Stimulated activated CD4-positive, alpha-beta T cell treated with anti-CD3 and anti-CD28 coated beads, Interleukin-2, amount 100 ng/mL, for 48 hours (primary cell): ENCODE measurements at places on chromosomes 2 and 18.

DNA sequence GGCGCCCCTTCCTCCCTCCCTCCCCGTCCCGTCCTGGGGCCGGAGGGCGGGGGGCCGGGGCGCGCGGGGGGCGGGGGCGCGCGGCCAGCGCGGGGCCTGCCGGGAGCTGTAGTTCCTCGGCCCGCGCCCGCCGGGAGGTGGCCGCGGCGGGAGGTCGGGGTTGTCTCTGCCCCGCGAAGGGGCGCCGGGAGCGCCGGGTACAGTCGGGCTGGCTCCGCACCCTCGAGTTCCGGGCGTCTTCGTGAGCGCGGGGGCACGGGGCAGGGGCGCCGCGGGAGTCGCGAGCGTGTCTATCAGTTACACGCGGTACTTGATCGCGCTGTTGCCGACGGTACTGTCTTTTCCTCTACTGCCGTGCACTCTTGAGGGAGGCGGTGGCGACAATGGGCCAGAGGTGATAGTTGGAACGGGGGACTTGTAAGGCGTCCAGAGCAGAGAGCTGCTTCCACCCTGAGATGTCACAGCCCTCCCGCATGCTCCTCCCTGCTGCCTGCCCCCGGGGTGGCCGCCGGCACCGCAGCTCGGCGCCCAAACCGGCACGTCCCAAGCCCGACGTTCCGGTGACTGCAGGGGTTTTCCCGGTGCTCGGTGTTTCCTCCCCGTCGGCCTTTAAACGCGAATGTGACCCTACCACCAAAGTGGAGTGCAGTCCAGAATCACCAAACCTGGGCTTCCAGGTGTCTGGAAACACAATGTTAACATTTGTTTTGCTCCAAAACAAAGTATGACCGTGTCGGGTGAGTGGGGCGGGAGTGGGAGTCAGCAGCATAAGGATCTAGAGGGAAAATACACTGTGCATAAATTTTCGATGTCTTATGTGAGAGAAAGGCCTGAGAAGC is at the start of gene PRKD3:
Gene PRKD3 (minus strand): TSS at position 48 of the 839 bp plus-strand sequence. CDS start 8,309 bp downstream, outside the sequence.
- DNase-seq = peak; percentile 47

GRCh38 chr2:138071720-138072719 is 107.7 kb downstream of the HNMT start:
- DNase-seq = no peak

DNA sequence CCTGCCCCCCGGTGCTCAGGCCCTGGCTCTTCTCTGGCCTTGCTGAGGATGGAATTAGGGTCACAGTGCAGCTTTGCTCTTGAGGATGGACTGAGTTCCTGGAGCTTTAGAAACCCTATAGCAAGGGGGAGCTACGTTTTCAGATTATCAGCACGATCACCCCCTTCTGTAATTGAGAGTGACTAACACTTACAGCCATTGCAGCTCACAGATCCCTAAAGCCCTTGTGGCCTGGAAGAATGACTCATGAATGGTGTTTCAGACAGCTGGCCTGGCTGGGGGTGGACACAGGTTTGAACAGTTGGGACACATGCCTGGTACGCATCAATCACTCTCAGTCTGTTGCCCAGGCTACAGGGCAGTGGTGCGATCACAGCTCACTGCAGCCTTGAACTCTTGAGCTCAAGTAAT is 79.7 kb upstream of the IGFBP5 start:
- DNase-seq = no peak

GRCh38 chr18:78496079-78496478 is 483.5 kb upstream of the SALL3 start:
- no peak for DNase-seq

DNA sequence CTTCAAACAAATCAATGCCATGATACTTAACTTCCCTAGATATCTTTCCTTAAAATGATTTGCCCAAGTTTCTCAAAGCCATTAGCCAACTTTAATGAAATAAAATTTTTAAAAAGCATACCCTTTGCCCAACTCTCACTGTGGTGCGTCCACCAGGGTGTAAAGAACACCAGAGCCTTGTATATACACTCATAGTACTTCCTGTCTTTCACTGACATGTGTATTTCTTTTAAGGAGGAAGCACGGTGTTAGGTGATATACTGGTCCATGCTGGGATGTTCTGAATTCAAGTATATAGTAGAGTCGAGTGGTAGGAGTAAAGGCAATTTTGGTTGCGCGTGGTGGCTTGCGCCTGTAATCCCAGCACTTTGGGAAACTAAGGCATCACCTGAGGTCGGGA is 22.7 kb downstream of the AAK1 start:
- no peak for DNase-seq

DNA sequence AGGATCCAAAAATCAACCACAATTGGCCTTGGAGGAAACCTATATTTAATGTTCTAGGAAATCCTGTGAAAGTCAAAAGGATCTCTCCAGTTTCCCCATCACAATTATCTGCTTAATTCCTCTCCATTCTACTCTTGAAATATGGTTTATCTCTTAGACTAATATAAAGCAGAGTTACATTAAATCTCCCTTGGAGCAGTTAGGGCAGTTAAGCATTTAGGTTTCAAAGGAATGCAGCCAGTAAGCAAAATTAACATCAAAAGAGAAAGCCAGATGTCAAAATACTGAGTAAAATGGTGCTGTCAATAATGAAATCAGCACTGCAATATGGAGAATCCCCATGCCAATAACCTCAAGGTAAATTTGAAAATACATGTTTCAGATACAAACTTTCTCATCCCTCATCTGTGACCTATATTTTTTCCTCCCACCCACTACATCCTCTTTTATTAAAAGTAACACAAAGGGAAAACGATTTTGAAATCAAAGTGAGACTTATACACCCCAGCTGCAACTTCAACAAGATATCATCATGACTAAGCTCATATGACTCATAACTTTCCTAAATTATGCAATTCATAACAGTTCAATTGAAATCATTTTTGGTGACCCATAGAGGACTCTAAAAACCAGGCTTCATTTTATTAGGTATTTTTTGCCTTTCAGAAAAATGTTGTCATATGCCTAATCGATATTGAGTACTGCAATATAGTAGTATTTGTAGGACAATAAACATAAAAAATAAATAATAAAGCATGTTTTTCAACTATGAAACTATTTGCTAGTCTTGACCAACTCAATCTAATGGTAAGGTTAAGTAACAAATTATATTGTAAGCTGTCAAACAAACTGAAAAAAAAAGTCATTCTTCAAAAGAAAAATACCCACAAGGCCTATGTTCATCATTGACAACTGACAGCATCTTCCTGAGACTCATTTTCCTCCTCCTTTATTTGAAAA is 3.1 kb downstream of the ADAM17 start:
- no peak for DNase-seq

DNA sequence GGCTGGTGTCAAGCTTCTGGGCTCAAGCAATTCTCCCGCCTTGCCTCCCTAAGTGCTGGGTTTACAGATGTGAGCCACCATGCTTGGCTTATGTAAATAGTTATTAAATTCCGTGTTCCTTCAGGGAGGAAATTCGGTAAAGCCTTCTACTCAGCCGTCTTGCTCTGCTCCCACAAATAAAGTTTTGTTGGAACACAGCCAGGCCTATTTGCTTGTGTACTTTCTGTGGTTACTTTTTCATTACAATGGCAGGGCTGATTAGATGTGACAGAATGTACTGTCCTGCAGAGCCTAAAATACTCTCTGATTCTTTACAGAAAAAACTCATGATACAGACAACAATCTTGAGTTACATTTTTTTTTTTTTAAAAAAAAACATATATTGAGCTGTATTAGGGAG is 68.8 kb upstream of the TACR1 start:
- no peak for DNase-seq

DNA sequence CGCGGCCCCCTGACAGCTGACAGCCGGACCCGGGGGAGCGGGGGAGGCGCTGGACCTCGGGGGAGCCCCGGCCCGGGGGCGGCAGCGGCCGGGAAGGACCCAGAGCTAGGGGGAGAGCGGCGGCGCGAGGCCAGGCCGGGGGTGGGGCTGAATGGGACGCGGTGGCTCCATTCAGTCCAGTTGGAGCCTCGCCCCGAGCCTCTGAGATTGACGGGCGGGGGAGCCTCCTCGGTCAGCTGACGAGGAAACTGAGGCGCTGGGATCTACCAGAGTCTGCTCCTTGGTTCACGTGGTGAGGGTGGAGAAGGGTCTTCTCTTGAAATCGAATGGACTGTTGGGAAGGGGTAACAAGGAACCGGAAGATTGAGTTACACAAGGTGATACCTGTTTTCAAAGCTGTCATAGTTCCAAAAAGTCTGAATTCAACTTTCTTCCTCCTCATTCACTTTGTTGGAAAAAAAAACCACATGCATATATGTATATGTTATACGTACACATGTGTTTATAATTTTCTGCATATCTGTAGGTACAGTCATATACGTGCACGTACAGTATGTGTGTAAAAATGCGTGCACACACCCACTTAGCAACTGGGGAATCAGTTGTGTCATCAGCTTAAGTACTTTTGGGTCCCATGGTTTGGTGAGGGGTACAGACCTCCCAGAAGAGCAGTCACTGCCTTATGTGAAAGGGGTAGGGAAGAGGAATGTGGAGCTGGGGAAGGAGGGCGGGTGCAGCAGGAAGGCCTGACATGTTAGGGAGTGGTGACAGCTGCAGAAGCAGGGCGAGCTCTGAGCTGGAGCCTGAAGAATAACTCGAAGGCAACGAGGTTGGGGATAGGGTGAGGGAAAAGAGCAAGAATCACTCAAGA is 628 bp downstream of the PPP1R7 start:
- DNase-seq = no peak

DNA sequence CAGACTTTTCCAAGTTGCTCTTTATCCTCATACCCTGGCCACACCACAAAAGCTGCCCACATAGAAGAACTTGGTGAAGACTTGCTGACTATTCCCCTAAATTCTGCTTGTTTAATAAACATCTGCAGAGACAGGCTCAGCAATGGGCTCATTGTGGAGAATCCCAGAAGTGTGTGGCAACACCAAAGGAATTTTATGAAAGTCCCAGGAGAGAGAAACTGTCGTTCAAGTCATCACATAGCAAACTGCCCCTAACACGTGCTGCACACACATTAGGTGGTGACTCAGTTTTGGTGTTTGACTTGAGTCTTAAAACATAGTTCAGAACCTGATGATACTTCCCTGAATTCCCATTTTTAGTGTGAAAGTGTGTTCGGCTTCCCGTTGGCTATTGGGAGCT is 38.6 kb downstream of the CYP1B1 start:
- DNase-seq = no peak

GRCh38 chr18:36130039-36130831 is 536 bp downstream of the ELP2 start:
- no peak for DNase-seq

DNA sequence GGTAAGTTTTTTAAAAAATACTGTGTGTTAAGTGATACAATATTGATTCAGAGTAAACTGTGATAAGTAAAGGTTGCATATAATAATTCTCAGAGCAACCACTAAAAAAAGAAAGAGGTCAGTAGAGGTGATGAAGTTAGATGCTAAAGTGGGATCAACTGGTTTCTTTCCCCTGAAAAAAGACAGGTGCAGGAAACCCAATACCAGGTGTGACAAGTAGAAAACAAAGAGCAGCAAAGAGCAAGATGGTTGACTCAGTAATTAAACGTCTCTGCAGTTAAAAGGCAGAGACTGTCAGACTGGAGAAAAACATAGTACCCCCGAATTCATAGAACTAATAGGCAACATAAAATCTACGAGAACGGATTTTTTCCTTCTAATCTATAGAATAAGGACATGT is 128.3 kb downstream of the ATP9B start:
- DNase-seq = no peak

GRCh38 chr18:9329471-9329870 is 5.1 kb upstream of the TWSG1 start:
- no peak for DNase-seq

DNA sequence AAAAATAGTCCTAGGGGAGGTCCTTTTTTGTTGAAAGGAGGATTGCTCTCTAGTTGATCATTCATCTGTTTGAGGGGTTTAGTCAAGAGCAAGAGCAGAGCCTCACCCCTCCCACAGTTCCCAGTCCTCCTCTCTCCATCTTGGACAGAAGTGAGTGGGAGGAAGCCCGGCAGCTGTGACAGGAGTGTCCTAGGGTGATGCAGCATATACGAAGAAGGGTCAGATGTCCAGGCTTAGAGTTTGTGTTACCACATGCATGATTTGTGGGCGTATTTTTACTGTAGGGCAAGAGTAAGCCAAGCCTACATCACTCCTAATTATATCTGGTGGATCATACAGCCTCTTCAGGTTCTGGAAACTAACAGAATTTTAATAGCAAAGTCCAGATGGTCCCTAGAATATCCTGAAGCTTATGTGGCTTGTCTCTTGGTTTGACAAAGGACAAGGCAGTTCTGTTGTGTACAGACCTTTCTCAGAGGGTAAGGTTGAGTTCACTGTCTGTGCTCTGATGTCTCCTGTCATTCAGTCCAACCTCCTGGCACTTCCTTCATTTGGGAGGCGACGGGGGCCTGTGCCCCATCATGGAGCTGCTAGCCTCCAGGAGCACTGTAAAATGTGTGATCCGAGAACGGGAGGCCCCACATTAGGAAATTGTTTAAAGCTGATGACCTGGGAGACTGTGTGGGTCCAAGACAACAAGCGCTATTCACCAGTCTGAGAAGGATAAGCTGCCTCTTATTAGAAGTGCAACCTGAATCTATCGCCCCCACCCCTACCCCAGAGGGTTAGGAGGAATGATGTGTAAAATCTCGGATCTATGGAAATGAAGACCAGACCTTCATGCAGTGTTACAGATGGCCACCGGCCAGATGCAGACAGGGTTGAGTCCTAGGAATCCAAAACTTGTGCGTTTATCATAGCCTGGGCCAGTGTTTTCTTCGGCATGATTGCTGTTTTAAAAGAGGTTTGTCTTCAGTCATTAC is 6.9 kb downstream of the CEP68 start:
- no peak for DNase-seq

DNA sequence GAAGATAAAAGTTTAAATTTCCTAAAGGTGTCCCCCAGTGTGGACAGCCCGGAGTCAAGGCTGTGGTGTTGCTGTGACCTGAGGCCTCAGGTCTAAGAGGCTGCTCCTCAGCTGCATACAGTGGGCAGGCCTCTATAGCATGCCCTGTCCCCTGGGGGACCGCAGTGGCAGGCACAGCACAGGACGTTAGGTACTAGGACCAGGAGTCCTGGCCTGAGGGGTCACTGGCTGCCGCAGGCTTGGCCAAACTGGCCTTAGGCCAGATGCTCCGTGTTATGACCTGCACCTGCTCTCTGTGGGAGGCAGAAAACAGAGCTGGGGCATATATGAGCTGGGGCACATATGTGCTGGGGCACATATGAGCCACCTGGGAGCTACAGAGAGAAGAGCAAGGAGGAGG is 21.2 kb upstream of the MAL start:
- DNase-seq = no peak

- no peak for DNase-seq
Measured at GRCh38 chr18:8196238-8196637, 413.0 kb upstream of the RAB12 start.

GRCh38 chr18:78722386-78722785 is 257.2 kb upstream of the SALL3 start:
- DNase-seq = no peak
